ENCODE measurements at places on chromosomes 13 and 19. TPM values are rescaled to one million over a fixed set of nuclear protein-coding genes. Genes with fewer than 3 reads are reported as not detected.

DNA sequence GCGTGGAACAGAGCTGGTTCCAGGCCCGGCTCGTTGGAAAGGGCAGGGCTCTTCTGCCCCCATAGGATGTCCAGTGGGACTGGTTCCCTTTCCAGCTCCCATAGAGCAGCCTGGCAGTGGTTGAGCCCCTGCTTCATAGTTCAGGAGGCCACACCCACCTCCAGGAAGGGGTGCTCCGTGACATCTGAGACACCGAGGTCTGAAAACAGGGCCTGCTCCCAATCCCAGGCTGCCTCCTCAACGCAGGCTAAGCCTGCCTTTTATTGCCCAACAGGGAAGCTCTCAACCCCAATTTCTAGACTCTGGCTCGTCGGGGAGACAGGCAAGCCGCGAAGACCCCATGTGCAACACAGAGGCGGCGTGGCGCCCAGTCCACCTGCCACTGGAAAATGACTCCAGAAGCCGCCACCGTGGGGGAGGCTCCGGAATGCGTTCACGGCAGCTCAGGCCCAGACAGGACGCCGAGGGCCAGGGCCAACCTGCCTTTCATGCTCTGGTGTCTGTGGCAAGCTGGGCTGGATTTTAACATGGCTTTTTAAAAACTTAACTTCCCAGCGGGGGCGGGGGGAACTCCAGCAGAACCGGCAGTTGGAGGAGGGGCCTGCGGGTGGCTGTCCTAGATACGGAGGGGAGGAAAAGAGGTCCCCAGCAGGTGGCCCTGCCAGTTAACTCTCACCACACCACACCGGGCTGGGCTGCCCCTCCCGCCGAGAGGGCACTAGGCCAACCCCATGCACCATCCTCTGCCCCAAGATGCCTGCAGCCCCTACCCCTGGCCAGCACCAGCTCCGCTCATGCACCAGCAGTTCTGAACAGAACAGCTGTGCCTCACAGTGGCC lies 17.9 kb upstream of the TINCR start:
- DNase-seq: no peak

- DNase-seq: no peak
These were observed 53.7 kb upstream of the TRPC4 start for GRCh38 chr13:37923236-37923635.

GRCh38 chr19:48806818-48807589 lies 3.8 kb downstream of the BCAT2 start:
- no peak for DNase-seq

GRCh38 chr19:54302257-54302656 lies 10.7 kb downstream of the LILRA5 start:
- DNase-seq: no peak

- no peak for DNase-seq
These were observed 715.9 kb upstream of the ATXN8OS start for GRCh38 chr13:69391756-69392155.

GRCh38 chr19:40232479-40232878 lies 6.0 kb upstream of the CCNP start:
- no peak for DNase-seq

- DNase-seq: no peak
These were observed 53.3 kb upstream of the SLITRK1 start for GRCh38 chr13:83935566-83935965.

DNA sequence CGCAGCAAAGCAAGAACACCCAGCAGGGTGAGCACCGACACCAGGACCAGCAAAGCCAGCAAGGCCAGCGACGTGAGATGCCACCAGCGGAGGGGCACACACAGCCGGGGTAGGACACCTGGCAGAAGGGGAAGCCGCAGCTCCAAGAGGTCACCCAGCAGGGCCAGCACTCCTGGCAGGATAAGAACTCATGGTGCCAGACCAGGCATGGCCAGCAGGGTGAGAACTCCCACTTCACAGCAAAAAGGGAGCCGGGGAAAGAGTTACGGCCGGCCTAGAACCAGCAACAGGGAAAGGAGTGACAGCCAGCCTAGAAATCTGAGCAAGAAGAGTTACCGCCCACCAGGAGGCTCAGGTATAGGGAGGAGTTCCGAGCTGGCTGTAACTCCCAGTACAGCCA lies 486 bp downstream of the SRRM5 start:
- DNase-seq: no peak

DNA sequence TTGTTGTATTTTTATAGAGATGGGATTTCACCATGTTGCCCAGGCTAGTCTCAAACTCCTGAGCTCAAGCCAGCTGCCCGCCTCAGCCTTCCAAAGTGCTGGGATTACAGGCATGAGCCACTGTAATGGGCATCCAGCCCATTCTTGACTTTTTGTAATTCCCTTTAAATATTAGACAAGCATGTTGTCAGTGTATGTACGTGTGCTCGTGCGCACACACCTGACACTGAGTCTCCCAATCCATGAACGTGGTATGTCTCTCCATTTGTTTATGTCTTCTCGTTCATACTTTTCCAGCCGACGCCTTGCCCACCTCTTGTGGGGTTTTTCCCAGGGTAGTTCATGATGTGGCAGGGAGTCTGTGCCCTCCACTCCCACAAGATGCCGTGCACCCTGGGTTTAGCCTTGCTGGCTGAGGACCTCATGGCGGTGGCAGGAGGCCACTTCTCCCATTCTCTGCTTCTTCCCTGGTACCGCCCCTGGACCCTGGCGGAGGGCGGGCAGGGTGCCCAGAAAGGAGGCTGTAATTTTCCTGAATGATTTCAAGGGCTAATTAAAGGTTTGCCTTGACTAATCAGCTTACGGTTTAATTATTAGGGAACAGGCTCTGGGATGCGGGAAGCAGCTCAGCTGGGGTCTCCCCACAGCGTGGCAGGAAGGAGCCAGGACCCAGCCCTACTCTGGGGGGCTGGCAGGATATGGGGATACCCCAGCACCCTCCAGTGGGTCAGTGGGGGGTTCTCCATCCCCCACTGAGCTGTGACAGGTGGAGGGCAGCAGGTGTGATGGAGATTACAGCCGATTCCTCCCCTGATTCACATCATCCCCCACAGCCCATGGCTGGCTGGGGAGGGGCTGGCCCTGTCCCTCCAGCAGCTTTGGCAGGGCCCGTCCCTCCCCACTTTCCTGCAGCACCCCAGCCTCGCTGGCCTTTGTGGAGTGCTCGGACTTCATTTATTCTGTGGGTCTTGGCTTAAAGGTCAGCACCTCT lies 12.9 kb downstream of the PAK4 start:
- no peak for DNase-seq

DNA sequence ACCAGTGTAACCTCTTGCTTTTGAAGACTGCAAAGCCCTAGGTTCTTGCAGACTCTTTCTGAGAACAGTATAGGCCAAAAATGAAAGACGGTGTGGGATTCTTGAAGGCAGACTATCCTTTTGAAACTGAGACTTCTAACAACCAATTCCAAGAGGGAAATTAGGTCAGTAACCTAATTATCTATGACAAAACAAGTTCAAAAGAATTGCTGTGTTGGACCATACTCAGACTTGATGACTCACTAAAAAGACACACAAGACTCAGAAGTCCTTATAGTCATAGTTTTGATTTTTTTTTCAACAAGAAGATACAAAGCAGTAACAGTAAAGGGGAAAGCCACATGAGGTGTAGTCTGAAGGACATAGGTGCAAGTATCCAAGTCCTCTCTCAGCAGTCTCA lies 624.0 kb upstream of the GPC6 start:
- peak; percentile 72 for DNase-seq

GRCh38 chr13:110249326-110249725 lies 57.6 kb downstream of the COL4A1 start:
- no peak for DNase-seq

DNA sequence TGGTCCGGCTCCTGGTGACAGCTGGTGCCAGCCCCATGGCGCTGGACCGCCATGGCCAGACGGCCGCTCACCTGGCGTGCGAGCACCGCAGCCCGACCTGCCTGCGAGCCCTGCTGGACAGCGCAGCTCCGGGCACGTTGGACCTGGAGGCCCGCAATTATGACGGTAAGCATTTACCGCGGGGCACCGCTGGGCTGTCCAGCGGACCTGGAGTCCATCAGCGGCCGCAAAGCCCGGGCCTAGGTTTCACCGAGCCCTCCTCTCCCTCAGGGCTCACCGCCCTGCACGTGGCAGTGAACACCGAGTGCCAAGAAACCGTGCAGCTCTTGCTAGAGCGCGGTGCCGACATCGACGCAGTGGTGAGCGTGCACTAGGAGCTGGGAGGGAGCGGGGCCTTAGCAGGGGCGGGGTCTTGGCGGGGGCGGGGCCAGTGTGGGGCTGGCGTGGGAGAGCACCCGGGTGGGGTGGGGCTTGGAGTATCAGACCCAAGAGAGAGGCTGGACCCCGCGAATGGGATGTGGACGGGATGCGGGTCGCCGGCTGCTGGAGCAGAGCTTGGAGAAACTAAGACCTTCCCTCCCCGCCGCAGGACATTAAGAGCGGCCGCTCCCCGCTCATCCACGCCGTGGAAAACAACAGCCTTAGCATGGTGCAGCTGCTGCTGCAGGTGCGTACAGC lies 8.7 kb downstream of the BCL3 start:
- DNase-seq: peak; percentile 72

DNA sequence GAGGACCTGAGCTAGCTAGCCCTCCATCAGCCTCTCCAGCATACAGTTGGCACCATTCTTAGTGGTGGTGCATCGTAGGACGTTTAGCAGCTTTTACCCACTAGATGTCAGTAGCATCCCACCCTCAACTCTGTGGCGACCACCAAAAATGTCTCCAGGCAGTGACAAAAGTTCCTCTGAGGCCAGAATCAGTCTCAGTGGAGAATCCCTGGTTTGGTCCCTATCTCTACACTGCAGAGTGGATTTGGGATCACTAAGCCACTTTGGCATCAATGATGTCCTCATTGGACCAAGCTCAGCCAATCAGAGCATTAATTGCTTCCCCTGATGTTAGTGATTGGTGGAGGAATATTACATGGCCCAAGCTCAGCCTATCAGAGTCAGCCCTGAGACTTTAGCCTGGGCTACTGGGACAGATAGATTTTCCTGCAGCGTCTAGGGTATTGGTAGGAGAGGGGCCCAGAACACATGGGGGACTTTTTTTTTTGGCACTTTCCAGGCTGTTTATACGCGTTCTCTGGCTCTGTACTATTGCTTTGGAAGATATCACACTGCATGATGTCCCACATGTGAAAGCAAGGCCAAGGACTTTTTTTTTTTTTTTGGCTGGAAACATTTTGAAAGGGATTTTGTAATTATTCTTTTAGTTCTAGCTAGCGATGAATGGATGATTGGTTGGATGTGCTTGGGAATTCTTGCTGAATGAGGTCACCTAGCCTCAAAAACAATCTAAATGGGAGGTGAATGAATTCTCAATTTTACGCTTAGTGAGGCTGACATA lies 7.0 kb downstream of the TMEM221 start:
- DNase-seq: peak; percentile 68

DNA sequence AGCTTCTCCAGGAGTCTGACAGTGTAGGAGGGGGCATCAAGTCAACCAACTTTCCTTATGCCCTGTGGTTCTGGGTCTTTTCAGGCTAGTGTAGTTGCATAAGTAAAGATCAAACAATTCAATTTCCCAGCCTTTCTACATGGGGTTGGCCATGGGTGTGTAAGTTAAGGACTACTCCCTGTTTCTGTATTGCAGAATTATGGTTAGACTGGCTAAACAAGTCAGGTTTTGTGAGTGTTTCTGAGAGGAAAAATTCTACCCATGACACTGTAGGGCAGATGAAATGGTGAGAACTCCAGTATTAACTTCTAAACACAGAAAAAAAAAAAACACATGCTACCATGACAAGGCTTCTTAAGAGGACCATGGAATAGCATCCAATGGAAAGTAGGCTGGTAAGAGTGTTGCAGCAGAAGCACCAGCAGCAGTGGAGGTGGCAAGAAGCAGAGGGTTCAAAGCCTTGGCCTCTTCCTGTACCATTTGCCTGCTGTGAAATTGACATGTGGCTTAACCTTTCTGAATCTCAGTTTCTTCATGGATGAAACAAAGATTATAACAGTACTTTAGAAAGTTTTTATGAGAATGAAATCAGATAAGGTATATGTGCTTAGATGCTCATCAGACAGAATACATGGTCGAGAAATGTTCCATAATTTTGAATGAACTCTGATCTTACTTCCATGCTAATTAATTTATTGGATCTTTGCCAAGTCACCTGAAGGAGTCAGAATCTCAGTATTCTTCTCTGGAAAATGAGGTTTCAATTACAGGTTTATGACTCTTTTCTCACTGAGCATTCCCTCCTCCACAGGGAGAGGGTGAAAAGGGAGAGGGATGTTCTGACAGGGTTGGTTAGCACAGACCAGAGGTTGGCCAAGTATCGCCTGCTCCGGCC lies 11.4 kb upstream of the SCEL start:
- DNase-seq: no peak

Gene LCP1
- 7.3 TPM for total RNA-seq

Gene NALCN
- total RNA-seq: 1.1 TPM

Gene ZNF587
- 36.7 TPM for total RNA-seq

Gene ZSCAN1
- not detected for total RNA-seq

Gene DCLK1
- 4.9 TPM for total RNA-seq

Gene ONECUT3
- total RNA-seq: not detected

Measured in astrocyte (in vitro differentiated cells and primary cell).